ENCODE measurements at places on chromosomes 2 and 18.

GRCh38 chr2:37652199-37652640, 19.2 kb downstream of the CDC42EP3 start:
- DNase-seq: no peak

DNA sequence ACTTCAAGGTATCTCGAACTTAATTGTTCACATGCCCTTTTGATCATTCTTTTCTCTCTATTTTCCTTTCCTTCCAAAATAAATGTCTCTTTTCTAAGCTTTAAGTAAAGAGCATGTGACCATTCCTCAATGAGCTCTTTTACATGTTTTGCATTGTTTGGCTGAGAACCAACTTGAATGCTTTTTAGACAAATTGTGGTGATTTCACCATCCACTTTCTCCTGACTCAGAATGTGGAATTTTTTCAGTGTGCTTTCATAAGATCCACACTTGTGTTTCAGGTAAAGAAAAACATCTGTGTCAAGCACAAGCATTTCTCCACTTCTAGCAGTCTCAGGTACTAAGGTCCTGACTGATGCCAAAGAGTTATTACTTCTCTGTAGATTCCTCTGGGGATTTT, 10.7 kb downstream of the RBM43 start:
- DNase-seq: no peak

GRCh38 chr2:29495536-29496060, 380.4 kb downstream of the CLIP4 start:
- no peak for DNase-seq

DNA sequence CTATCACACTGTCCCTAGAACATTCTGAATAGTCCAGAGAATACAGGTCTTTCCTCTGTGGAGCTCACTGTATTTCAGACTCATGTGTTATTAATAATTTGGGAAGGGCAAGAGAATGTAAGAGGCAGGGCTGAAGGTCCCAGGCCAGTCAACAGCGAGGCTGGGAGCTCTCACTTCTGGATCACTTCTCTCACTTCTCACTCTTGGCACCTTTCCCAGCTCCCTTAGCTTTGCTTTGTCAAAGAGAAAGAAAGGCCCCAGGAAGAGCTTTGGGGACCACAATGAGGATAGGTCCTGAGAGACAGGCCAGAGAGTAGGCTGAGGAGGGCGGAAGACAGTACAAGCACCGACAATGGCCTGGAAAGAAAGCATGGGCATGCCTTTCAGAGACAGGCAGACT, 11.2 kb downstream of the EFR3B start:
- DNase-seq: no peak

- no peak for DNase-seq
Measured at GRCh38 chr18:39825485-39826150, 2129.4 kb upstream of the PIK3C3 start.

DNA sequence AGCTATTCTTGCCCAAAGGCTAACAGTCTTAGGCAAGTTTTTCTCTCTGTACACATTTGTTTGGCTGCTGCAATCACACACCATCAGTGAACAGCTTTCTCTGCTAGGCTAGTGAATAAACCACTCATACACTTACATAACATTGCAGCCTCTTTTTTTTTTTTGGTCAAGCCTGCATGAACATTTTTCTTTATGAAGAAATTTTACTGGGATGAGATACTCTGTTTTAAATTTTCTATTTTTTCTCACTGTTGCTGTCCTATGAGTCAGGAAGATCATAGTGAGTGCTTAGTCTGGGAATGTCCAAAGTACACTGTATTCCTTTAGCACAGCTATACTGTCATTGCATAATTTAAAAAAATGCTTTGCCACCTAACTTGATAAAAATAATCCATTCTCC, 58.5 kb downstream of the ROCK1 start:
- no peak for DNase-seq

DNA sequence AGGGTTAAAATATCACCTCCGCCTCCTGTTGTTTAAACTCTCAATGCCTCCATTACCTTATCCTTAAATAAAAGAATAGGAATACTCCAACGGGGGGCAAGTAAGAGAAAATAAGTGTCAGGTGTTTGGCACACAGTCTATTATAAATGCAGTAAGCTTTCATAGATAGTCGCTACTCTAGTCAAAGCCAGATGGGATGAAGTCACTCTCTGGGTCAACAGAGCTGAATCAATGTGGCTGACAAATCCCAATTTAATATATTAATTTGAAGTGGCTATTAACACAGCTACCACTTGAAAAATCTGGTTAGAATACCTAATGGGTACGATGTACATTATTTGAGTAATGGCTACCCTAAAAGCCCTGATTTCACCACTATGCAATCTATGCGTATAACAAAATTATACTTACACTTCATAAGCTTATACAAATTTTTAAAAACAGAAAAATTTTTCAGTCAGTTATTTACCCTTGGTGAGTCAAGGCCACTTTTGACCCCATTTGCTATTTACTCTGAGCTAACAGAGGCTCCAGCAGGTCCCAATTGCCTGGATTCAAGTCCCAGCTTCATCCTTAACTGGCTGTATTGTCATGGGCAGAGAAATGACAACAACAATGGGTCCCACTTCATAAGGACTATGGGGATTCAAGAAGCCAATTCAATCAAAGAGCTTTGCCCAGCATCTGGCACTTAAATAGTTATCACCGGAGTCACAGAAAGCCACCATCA, 167.5 kb upstream of the PID1 start:
- DNase-seq: no peak

- DNase-seq: no peak
Measured at GRCh38 chr2:60745761-60746160, 10.3 kb upstream of the PAPOLG start.

DNA sequence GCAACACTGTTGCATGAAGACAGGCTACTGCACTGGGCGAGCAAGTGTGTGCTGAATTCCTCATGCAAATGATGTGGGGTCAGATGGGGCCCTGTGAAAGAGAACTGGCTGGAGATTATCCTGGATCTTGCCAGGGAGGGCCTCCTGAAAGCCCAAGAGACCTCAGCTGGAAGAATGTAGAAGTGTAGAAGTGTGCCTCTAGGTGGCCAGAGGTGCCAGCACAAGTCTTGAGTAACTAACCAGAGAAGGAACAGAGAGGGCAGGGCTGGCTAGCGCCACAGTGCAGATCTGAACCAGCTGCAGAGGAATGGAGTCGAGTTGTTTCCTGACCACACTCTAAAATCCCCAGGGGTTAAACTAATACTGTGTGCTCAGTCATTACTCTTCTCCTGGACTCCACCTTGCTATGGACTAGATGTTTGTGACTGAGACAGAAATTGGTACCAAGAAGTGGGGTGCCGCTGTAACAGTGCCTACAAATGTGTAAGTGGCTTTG, 399.3 kb downstream of the LRATD1 start:
- DNase-seq: no peak

DNA sequence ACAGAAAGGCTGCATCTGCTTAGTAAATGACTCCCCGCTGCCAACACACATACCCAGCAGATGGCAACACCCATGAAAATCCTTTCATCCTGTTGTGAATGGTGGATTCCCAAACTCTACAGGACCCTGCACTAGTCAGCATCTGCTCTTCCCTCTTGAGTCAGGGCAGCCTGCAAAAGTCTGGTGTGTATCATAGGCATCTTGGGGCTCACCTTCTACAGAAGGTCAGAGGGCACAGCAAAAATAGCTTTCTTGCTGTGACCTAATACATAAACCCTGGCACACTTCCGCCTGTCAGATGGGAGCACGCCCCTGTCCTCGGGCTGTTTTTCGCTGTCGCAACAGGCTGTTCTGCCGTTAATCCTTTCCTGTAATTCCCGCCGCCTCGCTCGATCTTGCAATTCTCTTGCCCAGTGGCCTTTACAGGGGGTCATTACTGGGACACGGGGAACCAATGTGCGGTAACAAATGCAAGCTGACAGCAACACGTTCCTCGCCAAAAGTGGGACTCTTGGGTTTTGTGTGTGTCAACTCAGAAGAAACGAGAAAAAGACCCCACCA, 19.9 kb upstream of the SCYGR1 start:
- DNase-seq: no peak

GRCh38 chr2:209422191-209422754, 1.6 kb upstream of the MAP2 start:
- DNase-seq: no peak

DNA sequence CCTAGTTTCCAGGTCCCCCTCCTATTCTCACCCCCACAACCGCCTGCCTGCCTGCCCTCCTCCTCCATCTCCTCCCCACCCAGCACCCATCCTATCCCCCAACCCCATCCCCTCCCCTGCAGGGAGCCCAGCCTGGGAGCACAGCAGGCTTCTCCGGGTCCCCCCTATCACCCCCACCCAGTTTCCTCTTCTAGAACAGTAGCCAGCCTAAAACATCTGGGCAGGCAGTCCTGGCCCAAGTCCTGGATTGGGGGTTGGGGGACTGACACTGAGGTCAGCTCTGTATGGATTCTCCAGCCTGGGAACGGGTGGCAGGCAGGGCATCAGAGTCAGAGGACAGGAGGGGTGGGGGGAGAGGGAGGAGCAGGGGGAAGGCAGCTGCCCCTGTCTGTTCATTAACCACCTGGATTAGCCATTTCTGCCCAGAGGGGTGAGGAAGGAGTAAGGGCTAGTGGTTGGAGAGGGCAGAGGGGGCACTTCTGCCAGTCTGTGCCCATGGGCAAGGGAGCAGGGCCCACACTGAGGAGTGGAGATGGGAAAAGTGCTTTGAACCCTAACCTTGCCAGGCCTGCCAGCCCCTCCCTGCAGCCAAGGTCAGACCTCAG, 60.0 kb downstream of the TNS1 start:
- DNase-seq: no peak

GRCh38 chr2:227412877-227413276, 25.1 kb upstream of the SCYGR1 start:
- no peak for DNase-seq

GRCh38 chr2:54636415-54637139, 86.9 kb upstream of the EML6 start:
- DNase-seq: no peak

- DNase-seq: no peak
Measured at GRCh38 chr2:70656421-70657010, 102.9 kb upstream of the TGFA start.

- DNase-seq: no peak
Measured at GRCh38 chr2:43424262-43425207, 171.3 kb downstream of the THADA start.

DNA sequence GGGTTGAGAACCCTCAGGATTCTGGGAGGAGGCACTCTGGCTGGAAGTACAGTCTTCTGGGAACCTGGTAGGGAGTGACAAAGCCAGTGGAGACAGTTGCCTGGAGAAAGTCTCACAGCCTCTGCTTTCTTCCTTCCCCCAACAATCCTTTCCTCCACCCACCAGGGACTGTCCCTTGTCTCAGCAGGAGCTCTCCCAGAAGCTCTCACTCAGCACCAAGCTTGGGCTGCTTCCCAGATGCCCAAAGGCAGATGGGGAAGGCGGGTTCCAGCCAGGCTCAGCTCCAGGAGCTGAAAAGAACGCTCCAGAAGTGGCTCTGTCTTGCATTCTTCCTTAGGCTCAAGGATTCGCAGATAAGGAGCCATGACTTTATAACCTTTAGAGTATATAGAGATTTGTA, 7.6 kb upstream of the NAGK start:
- DNase-seq: no peak

DNA sequence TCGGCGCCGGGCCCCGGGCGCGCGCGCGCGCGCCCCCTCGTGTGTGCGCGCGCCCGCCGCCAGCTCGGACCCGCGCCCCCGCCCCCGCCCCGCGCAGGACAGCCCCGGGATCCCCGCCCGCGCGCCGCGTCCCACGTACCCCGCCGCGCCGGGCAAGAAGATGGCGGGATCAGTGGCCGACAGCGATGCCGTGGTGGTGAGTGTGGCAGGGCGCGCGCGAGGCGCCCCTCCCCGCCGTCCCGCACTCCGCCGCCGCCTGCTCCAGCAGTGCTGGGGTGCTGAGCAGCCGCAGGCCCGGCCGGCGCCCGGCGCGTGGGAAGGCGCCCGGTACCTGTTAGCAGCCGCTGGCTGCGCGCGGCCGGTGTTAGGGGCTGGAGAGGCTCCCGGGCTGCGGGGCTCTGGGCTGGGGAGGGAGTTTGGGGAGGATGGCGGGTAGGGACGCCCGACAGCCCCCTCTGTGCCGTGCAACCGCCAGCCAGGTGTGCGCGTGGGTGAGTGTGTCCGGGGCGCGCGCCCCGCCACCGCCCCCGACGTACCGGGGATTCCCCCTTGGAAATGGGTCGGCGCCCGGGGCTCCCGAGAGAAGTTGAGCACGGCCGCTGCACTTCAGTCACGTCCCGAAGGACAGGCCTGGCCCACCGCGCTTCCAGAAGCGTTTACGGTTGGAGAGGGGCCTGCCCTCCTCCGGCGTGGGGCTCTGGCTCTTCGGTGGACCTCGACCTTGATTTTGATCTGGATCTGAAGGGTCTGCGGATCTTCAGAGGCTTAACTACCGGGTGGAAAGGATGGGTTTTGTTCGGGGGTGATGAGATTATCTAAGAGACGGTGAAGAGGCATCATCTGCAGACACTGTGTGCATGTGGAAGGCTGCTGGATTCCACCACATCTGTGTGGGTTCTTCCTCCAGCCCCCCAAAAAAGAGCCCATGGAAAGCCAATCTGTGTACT, 697 bp downstream of the LGALSL start:
- peak; percentile 50 for DNase-seq

DNA sequence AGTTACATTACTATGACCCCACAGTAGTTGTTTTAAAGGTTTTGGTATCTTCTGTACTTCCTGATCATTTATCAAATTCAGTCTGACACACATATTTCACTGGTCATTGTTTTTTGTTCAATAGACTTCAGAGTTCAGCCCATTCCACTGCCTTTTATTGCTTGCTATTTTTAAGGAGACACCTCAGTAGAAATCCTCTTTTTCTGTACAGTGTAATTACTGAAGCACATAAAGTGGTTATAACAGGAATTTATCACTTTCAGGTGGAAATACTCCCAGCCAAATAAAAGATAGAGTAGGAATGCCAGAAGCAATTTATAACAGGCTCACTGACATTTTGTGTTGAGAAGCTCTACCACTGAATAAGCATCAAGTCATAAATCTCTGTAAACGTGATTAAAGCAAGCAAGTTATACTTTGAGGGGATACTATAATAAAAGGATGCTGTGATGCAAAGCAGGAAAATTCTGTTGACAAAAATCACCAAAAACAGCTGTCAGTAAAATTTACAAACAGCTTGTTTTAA, 6.6 kb upstream of the BARD1 start:
- no peak for DNase-seq

GRCh38 chr18:45920367-45920766, 46.8 kb downstream of the EPG5 start:
- no peak for DNase-seq

DNA sequence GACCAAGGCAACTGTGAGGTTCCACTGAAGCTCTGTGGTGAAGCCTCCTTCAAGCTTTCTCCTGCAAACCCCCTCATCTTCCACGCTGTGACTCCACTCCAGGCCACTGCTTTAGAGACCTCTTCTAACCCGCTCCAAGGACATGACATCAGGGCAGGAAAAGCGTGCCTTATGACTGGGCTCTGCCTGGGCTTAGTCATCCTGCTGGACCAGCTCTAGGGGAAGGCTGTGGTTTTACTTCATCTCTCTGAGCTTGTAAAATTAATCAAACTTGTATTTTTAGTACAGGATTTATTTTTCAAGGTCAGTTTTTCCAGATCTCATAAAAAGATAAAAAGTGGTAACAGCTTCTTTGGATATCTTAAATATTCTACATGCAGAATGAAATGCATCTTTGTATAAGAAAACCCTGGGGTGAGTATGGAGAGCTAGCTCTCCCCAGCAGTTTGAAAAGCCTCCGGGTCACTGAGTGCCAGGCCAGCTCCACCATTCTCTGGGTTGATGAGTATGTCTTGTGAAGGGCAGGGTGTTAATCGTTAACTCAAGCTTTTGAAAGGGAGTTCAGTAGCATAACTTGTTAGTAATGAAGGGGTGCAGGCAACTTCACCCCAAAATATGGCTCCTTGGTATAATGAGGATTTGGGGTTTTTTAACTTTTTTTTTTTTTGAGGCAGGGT, 33.1 kb upstream of the YPEL5 start:
- DNase-seq: no peak
